Anterior cingulate cortex (tissue), 58 donors: ENCODE measurements at places on chromosomes 2 and 18.

DNA sequence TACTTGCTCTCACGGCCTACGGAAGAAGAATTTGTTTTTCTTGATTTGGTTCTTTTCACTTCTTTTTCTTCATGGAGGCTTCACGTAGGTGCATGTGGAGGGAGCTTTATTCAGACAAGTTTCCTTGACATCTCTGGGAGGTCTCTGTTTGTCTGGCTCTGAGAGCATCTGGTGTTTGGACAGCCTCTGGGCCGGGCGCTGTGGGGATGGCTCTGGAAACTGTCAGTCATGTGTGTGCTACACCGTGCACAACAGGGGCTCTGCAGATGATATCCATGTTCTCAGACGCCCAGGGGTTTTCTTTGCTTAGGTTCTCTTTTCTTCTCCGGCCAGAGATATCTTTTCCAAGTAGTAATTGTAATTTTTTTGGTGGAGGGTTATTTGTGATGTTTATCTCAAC, 130.7 kb downstream of the SH3RF3 start:
- no peak for DNase-seq

GRCh38 chr2:28716265-28716865, 35.3 kb upstream of the PPP1CB start:
- peak; percentile 62 for DNase-seq

- DNase-seq = no peak
Observed at GRCh38 chr18:80108121-80108536, 933 bp upstream of the ADNP2 start.

GRCh38 chr18:39701839-39702238, 2136.2 kb upstream of the CELF4 start:
- DNase-seq = no peak

GRCh38 chr18:48949050-48949605, 1.6 kb downstream of the SMAD7 start:
- DNase-seq = no peak

DNA sequence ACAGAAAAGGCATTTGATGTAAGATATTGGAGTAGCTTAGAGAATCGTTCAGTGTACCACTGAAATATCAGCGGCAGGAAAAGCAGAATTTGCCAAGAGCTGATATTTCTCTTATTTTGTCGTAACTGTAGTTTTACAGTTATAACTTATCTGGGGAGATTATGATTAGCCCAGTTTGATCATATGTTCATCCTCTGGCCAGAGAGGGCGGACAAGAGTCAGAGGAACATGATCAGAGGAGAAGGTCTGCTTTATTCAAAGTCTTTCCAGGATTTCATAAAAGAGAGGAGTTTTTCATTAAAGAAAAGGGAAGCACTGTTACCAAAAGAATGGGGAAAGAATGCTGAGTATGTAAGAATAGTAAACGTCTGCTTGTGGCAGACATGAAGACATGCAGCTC, 1655.6 kb downstream of the DPP10 start:
- DNase-seq = no peak

GRCh38 chr2:237739101-237739500, 59.5 kb upstream of the RBM44 start:
- no peak for DNase-seq

- no peak for DNase-seq
Observed at GRCh38 chr2:3601561-3602271, 6.8 kb downstream of the COLEC11 start.

GRCh38 chr2:180657054-180657453, 323.4 kb upstream of the UBE2E3 start:
- no peak for DNase-seq

- DNase-seq = no peak
Observed at GRCh38 chr2:144156736-144157640, 362.9 kb downstream of the ZEB2 start.

GRCh38 chr2:219272995-219273394, 6.2 kb upstream of the DNAJB2 start:
- DNase-seq = no peak

DNA sequence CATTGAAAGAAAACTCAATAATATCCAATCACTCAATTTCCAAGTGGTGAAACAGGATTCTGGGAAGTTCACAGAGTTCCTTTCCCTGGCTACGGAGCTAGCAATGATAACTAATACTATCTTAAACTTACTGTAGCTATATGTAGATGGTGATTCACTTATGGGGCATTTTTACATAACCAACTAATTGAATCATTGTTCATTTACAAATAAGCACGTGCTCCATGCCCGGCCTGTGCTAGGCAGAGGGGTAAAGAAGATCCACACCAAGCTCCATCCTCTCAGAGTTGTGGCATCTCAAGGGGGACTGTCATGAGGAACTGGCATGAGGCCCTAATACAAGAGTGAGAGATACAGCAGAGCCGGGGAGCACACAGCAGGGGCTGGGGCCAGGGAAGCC, 176.3 kb downstream of the ANKRD30B start:
- no peak for DNase-seq

GRCh38 chr2:170391018-170391417, 213.1 kb downstream of the MYO3B start:
- DNase-seq = no peak

DNA sequence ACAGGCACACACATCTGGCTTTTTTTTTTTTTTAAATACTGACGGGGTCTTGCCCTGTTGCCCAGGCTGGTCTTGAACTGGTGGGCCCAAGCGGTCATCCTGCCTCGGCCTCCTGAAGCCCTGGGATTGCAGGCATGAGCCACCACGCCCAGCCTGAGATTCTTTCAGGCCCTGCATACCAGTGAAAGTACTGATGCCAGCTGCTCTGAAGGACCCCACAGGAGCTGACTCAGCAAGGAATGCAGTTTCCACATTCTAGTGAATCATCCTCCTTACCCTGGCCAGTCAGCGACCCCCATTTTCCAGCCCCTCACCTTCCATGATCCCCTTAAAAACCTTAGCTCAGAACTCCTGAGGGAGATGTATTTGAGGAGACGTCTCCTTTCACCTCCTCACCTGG, 5.8 kb upstream of the DTYMK start:
- DNase-seq = no peak

DNA sequence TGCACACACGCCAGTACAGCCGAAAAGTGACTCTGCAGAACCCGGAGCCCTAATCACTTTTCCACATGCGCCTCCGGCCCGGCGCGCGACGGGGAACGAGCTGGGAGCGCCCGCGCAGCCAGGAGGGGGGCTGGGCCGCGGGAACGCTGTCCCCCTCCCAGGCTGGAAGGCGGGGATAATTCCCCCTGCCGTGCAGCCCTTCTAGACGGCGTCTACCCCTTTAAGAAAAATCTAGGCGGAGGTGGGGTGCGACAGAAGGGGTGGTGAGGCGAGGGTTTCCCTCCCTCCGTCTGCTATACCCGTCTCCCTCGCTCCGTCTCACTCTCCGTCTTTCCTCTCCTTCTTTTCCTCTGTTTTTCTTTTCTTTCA, 2.4 kb downstream of the CYP26B1 start:
- DNase-seq = no peak

- DNase-seq = no peak
Observed at GRCh38 chr2:224893848-224894247, 148.4 kb downstream of the DOCK10 start.

GRCh38 chr2:216202626-216203250, 93.6 kb downstream of the XRCC5 start:
- no peak for DNase-seq

- no peak for DNase-seq
Observed at GRCh38 chr18:56146565-56146964, 491.8 kb downstream of the TXNL1 start.

DNA sequence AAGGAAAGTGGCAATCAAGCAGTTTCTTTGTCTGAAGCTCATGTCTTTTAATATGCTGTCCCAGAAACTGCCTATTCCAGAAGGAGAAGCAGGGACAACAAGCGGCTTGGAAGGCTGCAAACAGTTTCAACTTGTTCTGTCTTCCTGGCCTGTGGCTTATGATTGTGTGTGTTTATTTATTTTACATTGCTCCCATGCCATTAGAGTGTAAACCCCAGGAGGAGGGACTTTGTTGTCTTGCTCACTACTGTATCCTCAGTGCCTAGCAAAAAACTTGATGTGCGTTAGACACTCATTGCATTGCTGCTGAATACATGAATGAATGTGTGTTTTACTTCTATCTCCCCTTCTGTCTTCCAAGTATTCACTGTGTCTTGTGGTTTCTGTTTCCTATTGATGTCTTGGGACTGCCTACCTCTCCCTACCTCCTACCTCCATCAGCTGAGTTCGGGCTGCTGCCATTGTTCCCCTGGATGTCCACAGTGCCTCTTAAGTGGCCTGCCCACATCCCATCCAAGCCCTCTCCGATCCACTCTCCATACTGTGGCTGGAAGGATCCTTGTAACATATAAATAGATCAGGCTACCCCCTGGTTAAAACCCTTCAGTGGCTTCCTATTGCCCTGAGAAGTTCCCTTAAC, 261.4 kb downstream of the DYSF start:
- no peak for DNase-seq

DNA sequence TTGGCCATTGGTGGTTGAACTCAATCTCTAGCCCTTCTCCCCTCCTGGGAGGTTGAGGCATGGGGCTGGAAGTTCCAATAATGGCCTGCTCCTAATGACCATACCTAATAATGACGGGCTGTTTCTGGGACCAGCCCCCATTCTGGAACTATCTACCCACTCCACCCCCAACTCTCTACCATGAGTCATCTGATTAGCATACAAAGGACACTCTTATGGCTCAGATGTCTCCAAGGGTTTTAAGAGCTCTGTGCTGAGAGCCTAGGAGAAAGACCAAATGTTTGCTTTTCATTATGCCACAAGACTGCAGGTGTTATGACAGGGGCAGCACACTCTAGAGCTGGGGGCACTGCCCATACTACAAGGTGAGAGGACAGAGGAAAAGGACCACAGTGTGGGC, 137.0 kb upstream of the NCKAP5 start:
- DNase-seq = no peak

DNA sequence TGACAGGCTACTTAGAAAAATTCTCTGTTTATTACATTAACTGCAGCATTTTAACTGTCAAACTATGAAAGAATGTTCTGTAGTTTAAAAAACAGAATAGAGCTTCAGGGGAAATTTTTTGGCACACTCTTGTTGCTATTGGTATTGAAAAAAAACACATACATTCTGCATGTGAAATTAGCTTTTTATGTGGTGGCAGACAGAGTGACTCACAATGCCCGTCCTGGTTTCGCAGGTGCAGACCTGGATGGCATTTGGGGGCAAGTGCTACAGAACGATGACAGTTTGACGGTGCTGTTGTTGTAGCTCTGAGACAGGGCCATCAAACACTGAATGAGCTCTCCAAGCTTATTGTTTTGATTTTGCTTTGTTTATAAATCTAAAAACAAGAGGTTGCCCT, 105.0 kb upstream of the MAP3K20 start:
- DNase-seq = no peak

DNA sequence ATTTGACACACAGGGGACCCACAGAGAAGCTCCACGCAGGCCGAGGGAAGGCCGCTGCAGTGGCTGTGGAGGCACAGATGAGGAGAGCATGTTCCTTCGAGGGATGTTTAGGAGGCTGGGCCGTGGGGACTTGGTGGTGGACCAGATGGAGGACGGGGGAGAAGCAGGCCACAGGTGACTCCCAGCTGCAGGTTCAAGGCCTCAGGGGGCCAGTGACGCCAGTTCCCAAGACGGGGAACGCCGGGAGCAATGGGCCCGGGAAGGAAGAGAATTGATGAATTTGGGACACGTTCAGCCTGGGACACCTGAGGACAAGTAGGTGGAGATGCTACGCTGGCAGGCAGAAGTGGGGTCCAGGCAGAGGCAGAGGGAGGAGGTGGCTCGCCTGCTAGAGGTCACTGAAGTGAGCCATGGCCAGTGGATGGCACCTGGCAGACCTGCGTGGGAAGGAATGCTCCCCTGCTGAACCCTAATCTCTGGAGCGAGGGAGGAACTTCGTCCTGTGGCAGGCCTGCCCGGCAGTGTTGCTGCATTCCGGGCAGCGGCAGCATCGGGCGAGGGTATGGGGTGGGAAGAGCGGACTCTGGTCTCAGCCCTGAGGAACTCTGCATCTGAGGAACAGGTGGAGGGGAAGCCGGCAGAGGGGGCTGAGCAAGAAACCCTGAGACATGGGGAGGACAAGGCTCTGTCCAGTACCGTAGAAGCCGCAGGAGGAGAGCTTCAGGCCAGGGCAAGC, 25.2 kb upstream of the HPCAL1 start:
- DNase-seq = no peak

DNA sequence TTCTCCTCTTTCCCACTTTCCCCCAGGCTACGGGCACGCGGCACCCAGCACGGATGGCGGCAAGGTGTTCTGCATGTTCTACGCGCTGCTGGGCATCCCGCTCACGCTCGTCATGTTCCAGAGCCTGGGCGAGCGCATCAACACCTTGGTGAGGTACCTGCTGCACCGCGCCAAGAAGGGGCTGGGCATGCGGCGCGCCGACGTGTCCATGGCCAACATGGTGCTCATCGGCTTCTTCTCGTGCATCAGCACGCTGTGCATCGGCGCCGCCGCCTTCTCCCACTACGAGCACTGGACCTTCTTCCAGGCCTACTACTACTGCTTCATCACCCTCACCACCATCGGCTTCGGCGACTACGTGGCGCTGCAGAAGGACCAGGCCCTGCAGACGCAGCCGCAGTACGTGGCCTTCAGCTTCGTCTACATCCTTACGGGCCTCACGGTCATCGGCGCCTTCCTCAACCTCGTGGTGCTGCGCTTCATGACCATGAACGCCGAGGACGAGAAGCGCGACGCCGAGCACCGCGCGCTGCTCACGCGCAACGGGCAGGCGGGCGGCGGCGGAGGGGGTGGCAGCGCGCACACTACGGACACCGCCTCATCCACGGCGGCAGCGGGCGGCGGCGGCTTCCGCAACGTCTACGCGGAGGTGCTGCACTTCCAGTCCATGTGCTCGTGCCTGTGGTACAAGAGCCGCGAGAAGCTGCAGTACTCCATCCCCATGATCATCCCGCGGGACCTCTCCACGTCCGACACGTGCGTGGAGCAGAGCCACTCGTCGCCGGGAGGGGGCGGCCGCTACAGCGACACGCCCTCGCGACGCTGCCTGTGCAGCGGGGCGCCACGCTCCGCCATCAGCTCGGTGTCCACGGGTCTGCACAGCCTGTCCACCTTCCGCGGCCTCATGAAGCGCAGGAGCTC, 35.4 kb downstream of the KCNK3 start:
- no peak for DNase-seq

GRCh38 chr2:145431181-145431951, 911.4 kb upstream of the ZEB2 start:
- no peak for DNase-seq

GRCh38 chr2:43086451-43087221, 139.8 kb downstream of the ZFP36L2 start:
- DNase-seq = no peak

DNA sequence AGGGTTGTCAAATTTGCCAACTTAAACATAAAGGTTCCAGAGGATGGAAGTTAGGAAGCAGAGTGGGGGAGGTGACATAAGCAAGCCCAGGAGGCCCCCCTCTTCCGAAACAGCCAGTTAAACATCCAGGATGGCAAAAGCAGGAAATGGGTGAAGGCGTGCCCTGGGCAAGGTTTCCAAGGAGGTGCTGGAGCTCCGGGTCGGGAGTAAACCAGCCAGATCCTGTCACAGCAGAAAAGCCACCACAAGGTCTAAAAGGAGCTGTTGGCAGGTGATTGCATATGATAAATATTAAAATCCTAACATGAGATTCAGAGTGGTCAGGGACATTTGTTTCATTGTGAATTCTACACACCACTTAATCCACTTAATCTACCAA, 572.2 kb upstream of the SALL3 start:
- no peak for DNase-seq
